Bone marrow (tissue), 2 donors: ENCODE measurements at places on chromosomes 4 and X.

DNA sequence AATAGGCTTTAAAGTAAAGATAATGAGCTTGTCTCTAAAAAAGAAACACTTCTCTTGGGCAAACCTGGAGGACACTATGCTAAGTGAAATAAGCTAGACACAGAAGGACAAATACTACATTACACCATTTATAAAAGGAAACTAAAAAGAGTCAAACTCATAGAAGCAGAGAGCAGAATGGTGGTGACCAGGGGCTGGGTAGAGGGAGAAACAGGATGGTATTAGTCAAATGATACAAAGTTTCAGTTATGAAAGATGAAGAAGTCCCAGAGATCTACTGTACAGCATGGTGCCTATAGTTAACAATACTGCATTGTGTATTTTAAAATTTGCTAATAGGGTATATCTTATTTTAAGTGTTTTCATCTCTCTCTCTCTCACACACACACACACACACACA lies 28.5 kb downstream of the ACSL4 start:
- DNase-seq = no peak

DNA sequence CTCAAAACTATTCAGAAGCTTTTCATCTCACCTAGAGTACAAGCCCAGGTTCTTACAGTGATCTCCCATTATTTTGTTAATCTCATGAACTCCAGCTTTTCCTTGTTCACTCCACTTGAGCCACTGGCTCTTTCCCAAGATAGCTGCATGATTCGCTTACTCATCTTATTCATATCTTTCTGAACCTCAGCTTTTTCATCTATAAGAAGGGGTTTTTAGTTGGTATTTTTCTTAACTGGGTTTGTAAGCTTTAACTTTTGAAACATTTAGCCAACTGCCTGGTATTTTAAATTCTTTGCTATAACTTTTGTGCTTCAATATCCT lies 24.0 kb downstream of the GIMD1 start:
- DNase-seq = no peak

DNA sequence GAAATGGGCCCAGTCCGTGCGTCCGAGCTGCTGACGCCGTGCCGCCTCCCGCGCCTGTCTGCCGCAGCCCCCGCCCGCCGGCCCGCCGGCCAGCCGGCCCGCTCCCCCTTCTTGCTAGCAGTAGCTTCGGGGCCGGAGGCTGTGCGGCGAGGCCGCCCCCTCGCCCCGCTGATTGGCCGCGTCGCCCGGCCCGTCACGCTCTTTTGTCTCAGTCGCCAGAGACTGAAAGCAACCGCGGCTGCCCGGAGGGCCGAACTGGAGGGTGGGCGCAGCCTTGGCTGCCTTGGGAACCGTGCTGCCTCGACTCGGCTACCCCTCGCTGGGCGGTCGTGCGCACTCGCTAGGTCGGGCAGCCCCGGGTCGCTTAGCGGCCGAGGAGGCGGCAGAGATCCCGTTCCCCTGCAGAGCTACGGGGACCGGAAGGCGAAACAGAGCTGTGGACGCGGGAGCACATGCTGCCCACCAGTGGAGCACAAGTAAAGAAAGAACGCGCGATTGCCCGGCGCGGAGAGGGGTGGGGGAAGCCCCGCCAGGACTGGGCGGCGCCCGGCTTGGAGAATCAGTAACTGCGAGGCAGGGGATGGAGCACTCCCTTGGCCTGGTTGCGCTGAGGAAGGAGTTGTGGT lies at the start of gene ZCCHC18:
TSS of gene ZCCHC18 (plus strand) at position 198 of the 626 bp plus-strand sequence. CDS start 1,589 bp downstream, outside the sequence.
- no peak for DNase-seq

- DNase-seq = no peak
Observed at GRCh38 chrX:63747331-63747730, 37.7 kb downstream of the ARHGEF9 start.

GRCh38 chr4:166012129-166013030 lies 139.3 kb downstream of the TLL1 start:
- no peak for DNase-seq

GRCh38 chr4:153684182-153684970 lies at the start of gene TLR2:
TLR2 (plus strand) TSS chr4:153684280; CDS start chr4:153702908, 18,628 bp downstream.
- DNase-seq = peak; percentile 22

DNA sequence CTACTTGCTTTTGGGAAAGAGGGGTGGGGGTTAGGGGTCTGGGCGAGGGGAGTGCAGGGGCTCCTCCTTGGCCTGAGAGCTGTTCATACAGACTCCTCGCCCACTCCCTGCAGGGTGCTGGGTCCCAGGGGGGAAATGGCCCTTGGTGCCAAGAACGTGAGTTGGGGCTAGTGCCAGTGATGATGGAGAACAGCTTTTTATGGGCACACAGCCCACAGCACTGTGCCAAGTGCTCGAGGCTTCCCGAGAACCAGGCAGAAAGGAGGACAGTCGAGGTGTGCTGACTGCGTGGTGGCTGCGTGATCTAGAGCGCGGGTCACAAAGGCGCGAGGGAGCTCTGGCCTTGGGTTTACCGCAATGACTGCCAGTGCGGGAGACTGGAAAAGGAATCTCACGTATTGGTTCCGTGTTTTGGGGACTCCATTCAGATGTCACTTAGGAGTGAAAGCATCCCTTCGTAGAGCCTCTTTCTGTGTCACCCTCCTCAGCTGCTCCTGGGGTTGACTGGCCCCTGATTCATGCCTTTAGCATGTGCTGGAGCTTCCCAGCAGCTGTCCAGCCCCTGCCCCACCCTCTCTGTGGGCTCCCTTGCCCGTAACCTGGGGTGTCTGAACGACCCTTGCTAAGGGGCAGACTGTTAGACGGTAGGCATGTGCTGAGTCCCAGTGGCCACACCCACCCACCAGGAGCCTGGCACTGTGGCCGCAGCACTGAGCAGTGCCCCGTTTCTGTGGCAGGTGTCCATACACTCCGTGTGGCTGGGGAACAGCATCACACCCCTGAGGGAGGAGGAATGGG lies 20.9 kb upstream of the MSANTD1 start:
- DNase-seq = no peak

DNA sequence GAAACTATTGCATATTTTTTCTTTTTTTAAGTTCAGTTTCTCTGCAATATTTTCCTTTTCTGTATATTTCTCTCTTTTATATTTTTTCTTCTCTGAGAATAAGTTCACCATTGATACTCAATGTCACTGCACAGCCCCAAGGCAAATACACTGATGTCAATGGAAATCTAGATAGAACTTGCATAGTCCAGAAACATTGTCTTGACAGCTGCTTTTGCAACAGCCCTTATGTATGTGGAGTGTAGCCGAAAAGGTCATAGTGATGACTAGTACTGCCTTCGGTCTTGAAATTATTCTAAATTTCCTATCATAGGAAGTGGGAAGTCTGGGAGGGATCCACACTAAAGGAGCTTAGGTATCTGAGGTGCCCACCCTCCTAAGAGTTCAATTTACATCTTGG lies 150.0 kb downstream of the SPOCK3 start:
- no peak for DNase-seq

DNA sequence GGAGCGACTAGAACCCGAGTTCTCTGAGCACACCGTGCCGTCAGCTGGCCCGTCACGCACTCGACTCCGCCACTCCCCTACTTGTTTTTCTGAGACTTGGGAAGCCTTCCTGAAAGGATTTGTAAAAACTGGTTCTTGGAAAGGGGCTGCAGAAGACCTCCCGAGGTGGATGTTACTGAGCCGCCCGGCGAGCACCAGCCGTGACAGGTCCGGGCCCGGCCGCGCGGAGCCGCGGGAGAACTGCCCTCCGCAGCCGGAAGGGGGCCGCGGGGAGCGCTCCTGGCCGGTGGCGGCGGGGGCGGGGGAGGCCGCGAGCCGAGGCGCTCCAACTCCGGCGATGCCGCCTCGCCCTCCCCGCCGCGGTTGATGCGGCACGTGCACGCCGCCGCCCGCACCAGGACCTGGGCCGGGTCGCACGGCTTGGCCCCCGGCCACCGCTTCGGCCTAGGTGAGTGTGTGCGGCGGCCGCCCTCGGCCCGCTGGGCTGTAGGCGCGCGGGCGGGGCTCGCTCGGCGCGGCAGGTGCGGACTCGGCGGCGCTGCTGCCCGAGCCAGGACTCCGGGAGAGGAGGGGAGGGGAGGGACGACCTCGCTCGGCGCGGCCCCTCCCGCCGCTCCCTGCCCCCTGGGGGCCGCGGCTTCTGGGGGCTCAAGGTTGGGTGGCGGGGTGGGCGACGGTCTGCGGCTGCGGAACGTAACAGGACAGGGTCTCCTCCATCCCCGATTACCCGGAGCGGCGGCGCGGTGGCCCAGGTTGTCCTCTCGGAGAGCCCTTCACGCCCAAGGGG lies 1.7 kb downstream of the SPRY1 start:
- DNase-seq = peak; percentile 39

DNA sequence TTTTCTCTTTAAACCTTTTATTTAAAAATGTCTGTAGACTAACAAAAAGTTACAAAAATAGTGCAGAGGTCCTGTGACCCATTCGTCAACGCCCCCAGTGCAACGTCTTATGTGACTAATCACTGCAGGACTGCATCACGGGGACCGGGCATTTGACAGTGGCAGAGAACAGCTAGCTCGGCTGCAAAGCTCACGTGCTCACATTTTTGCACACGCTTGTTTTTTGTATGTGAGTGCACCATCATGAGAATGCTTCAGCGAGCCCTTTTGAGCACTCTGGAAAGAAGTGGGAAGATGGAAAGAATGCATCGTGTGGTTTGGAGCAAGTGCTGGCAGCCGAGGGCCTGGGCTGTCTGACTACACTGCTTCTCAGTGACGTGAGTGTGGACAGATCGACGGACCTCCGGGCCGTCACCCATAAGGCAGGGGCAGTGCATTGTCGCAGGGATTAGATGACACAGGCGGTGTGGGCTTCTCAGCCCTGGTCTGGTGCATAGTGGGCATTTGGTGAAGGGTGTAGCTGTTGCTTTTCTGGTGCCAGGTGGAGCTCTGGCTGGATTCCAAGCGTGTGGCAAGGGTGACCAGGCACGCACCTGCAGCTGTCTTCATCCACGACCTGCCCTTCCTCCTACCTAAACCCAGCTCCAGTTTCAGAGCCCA lies 17.7 kb downstream of the SPON2 start:
- DNase-seq = no peak

- DNase-seq = no peak
Observed at GRCh38 chrX:147749308-147749707, 162.4 kb upstream of the FMR1 start.

DNA sequence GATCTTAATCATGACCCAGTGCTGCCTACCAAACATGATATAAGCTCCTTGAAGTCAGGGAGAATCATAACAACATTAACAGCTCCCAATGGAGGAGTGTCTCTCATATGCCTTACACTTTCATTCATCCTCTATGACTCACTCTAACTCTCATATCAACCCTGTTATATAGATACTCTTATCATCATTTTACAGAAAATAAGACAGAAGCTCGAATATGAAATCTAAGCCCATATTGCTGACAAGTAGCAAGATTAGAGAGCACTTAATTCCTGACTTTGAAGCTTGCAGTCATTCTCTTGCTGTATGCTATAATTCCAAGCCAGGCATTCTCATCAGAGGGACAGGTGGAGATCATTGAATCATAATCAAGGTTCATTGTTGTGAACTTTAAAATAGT lies 476.7 kb upstream of the ATOH1 start:
- DNase-seq = no peak

DNA sequence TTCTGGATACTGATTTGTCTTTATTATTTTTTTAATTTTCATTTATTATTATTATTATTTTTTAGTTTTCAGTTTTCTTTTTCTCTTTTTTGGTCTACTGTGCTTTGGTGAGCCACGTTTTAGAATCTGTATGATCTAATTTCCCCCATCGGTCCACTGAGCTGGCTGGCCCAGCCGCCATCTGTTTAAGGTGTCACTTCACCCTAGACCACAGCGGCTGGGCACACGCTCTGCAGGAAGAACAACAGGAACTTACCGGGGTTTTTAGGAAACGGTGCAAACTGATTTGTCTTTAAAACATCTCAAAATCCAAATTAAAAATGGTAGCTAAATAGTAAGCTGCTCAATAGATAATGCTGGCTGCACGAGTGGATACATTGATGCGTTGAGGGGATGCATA lies 48.8 kb upstream of the AMOT start:
- no peak for DNase-seq

DNA sequence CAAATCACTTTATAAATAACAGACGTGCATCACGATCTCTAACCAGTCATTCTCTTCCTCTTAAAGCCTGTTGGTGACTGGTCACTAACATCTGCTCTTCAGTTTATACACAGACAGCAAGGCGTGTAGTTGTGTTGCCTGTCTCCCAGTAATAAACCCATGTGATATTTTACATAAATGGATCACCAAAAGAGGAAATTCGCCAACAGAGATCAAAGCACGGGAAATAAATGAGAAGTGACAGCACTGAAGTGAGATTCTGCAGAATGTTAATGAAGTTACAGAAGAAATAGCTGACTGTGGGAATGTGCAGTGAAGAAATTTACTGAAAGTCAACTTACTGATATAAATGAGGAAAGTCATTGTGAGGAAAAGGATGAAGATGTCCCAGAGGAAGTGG lies 47.0 kb downstream of the AFF1 start:
- no peak for DNase-seq

GRCh38 chrX:65987811-65988210 lies 52.1 kb downstream of the VSIG4 start:
- no peak for DNase-seq

GRCh38 chr4:4888695-4889094 lies 29.2 kb downstream of the MSX1 start:
- no peak for DNase-seq

GRCh38 chr4:86484241-86484640 lies 109.9 kb upstream of the PTPN13 start:
- DNase-seq = no peak

DNA sequence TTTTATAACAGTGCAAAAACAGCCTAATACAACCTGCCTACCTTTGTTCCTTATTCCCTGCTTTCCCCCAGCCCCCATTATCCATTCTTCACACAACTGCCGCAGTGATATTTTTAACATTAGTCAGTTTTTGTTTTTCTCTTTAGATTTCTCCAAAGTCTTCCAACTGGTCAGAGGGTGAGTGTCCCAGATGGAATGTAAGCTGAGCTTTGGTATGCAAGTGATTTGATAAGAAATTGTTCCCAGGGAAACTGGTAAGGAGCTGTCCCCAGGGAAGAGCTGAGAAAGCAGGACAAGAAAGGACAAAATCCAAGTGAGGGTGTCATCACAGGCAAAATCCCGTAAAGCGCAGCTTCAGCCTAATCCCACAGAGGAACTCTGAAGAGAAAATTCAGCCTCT lies 475.5 kb upstream of the ADGRL3 start:
- DNase-seq = no peak
